ENCODE measurements at places on chromosomes 5 and 9.

GRCh38 chr9:76137931-76138330, 247.5 kb downstream of the PCSK5 start:
- no peak for DNase-seq

DNA sequence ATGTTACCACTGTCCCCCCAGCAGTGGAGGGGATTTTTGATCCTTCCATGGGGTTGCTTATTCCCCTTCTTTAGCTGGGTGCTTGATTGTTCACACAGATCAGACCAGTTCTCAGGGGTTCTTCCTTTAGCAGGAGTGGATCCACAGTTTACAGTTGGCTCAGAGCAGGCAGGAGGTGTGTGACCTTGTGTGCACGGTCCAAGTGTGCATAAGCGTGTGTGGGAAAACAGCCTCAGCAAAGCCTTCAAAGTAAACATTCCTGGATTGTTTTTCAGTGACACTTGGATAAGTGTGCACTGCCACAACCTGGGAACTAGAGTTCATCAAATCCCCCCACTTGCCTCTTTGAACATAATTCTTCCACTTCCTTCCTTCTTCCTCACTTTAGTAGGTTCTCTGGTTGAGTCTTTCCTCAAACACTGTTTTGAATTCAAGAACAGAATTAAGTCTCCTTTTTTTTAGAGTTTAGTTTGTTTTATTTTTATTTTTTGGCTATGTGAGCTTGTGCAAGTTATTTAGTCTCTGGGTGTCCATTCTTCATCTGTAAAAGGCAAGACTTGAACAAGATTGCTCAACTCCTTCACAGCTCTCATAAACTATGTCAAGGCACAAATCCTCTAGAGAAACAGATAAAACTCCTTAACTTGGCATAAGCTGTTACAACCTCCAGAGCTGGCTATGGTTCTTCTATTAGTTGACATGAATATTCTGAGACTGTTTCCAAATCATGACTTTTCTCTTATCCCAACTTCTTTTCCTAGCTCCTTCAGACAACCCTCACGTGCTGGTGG, 78.0 kb downstream of the OSMR start:
- DNase-seq = no peak

- DNase-seq = no peak
Measured at GRCh38 chr5:83370957-83371356, 100.6 kb upstream of the VCAN start.

DNA sequence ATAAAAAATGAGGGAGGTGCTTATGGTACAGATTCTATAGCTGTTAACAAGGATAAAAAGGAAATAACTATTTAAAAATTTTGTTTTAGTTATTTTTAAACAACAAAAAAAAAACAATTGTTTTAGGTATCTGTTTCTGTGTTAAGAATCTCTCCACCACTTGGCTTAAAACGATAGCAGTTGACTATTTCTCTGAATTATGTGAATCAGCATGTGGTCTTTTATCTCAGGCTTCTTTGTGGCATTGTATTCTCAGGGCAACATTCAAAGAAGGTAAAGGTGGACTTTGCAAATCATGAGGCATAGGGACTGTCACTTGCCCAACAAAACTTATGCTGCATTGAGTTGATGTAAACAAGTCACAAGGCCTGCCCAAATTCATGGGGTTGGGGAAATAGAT, 55.2 kb downstream of the ERBIN start:
- no peak for DNase-seq

DNA sequence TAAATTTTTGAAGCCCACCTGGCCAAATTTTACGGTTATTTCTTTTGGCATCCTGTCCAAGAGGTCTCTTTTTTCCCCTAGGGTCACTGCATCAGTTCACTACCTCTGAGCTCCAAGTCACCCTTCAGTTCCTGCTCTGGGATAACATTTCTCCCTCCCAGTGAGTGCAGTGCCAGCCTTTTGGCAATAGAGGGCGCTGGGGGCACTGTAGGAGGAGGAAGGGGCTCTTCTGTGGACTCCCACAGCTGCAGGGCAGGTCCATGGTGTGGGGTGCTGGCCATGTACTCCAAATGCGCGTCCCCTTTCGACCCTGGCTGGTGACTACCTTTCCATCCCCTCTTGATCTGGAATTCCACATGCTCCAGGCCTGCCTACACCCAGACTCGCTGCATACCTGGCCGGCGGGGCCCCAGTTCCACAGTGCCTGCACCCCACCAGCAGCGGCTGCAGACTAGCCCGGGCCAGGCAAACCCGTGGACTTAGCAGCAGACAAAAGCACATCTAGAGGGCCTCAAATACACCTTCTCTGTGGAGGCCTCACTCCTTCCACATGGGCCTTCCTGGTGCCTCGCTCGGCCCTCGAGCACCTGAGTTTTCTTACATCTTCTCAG, 20.3 kb upstream of the NINJ1 start:
- peak; percentile 61 for DNase-seq

DNA sequence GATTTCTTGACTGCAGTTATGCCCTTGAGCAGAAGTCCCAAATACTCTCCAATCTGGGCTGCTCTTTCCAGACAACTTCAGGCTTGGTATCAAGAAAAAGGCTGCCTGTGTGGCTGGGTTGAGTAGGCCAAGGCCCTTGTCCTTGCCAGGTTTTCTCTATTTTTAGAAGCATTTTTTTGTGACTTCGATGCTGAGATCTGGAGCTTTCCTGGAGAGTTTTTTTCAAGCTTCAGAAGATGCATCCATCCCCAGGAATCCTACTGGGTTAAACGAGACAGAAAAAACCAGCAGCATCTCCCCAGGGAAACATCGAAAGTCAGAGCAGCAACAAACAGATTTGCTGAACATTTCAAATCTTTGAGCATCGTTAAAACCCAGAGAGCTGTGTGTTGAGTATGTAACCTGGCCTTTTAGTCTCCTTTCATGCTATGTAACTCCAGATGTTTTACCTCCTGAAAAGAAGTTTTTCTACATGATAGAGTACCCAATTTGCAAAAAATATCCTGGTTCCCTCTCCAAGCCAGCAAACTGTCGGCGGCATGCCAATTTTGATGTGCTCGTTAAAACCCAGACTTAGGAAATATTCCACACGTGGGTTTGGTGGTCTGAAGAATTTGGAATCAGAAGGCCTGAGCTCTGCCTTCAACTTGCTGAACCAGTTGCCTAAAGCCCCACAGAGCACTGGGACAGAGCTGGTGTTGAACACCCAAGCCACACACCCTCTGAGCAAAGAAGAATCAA, 98.1 kb upstream of the ALDH1B1 start:
- DNase-seq = no peak

- no peak for DNase-seq
Measured at GRCh38 chr5:91345461-91345860, 37.7 kb downstream of the ARRDC3 start.

GRCh38 chr5:88888291-88888690, 5.3 kb upstream of the MEF2C start:
- no peak for DNase-seq

- peak; percentile 71 for DNase-seq
Measured at GRCh38 chr5:141100243-141100805, at the start of gene PCDHB3. Gene PCDHB3 (plus strand): TSS chr5:141100473. CDS start chr5:141100650, 177 bp downstream.

- DNase-seq = peak; percentile 51
Measured at GRCh38 chr9:69174616-69175463, 763 bp downstream of the TJP2 start.

DNA sequence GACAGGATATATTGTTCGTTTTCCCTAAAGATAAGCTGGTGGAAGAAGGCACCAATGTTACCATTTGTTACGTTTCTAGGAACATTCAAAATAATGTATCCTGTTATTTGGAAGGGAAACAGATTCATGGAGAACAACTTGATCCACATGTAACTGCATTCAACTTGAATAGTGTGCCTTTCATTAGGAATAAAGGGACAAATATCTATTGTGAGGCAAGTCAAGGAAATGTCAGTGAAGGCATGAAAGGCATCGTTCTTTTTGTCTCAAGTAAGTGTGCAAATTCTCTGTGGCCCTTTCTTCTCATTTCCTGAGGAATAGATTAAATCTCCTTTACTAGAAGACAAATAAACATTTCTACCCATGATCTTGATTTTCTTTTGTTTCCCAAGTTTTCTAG, 38.0 kb downstream of the OSMR start:
- DNase-seq = no peak

- DNase-seq = no peak
Measured at GRCh38 chr9:33762343-33762742, 33.0 kb upstream of the PRSS3 start.

GRCh38 chr9:97853844-97854695, 1.0 kb downstream of the FOXE1 start:
- no peak for DNase-seq

DNA sequence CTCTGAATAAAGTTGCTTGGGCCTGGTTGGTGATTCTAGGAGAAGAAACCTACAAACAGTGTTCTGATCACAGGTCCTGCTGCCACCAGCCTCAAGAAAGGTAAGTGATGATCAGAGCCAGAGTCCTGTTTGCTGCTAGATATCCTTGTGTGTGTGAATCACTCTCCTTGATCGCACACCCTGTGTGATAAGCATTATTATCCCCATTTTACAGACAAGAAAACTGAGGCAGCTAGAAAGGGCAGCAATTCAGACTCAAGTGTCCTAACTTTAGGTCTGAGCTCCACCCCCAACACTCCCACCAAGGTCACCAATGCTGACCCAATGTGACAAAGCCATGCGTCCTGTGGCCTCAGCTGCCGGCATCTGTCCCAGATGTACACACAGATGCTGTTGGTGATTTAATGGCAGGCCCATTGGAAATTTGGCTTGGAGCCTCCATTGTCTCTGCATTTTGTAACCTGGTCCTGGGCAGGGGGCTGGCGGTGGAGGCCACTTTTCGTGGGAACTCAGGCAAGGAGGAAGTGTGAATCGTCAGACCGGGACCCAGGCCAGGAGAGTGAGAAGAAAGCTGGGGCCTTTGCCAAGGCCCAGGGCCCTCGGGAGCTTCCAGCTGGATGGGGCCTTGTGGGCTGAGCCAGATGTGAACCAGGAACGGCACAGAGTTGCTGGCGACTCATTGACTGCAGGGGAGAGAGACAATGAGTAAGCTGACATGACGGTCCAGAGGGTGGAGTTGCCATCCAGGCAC, 29.8 kb upstream of the GGTA1 start:
- DNase-seq = peak; percentile 67

DNA sequence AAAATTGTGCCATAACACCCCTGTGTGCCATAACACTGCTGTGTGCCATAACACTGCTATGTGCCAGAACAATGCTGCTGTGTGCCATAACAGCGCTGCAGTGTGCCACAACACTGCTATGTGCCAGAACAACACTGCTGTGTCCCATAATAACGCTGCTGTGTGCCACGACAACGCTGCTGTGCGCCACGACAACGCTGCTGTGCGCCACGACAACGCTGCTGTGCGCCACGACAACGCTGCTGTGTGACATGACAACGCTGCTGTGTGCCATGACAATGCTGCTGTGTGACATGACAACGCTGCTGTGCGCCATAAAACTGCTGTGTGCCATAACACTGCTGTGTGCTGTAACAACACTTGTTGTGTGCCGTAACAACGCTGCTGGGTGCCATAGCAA, 25.9 kb downstream of the CFAP90 start:
- no peak for DNase-seq

GRCh38 chr5:66118304-66118703, 25.8 kb upstream of the SREK1 start:
- DNase-seq = no peak

- no peak for DNase-seq
Measured at GRCh38 chr5:92704590-92704989, 876.4 kb downstream of the NR2F1-AS1 start.

GRCh38 chr5:130279386-130279785, 375.1 kb downstream of the CHSY3 start:
- no peak for DNase-seq

DNA sequence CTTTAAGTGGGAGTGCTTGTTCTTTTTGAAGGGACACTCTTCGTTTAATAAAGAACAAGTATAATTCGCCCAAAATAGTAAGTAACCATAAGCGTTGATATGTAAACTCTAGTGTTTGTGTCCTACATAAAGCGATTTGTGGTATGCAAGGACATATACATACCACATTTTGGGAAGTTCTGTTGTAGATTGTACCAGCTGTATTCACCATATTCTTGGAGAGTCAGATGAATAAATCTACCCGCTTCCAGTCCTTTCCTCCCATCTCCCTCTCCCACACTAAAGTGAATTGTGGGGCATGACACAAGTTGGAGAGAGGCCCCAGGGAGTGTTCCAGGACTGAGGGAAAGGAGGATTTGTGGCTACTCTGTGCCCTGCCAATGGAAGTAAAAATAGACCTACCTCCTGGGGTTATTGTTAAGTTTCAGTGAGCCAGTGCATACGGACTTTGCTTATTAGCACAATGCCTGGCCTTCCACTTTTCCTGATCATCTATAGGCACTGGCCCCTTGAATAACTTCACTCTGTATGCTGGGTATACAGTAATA, 40.6 kb downstream of the ARHGAP26 start:
- no peak for DNase-seq

- DNase-seq = no peak
Measured at GRCh38 chr5:14810928-14811572, 60.5 kb downstream of the ANKH start.

Data from head of caudate nucleus (tissue), 42 donors.